M059J (cell line): ENCODE measurements at places on chromosomes 5 and 9. TPM values are rescaled to one million over a fixed set of nuclear protein-coding genes. Genes with fewer than 3 reads are reported as not detected.

GRCh38 chr5:148002451-148002850, 61.3 kb upstream of the SPINK5 start:
- peak; percentile 10 for DNase-seq

GRCh38 chr9:120477534-120478001, 102.4 kb downstream of the CDK5RAP2 start:
- peak; percentile 92 for DNase-seq

GRCh38 chr5:132411304-132412013, 41.9 kb downstream of the SLC22A5 start:
- peak; percentile 44 for DNase-seq

PLK2 gene
- total RNA-seq: 1,040 and 1,179 TPM in 2 replicates

NFIB gene
- total RNA-seq: 2.5 and 4.1 TPM in 2 replicates

GRCh38 chr5:157431544-157432200, 28.3 kb upstream of the NIPAL4 start:
- peak; percentile 66 for DNase-seq
